Tongue (tissue), 3 donors: ENCODE measurements at places on chromosomes 13 and 19.

DNA sequence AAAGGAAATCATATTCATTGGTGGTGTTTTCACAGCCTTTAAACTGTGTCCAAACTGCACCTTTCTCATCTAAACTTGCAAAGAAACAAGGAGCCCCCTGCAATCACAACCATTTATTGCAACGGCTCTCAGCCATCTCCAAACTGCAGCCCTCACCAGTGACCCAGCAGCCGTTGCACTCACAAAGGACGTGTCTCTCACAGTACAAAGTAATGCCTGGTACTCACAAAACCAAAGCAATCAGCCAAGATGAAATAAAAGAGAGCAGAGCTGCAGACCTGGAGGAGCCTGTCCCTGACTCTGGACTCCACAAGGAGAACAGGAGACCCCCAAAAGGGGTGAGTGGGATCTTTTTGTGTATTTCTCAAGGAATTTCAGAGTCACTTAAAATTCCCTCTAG lies 20.2 kb upstream of the CEACAM21 start:
- DNase-seq: no peak

DNA sequence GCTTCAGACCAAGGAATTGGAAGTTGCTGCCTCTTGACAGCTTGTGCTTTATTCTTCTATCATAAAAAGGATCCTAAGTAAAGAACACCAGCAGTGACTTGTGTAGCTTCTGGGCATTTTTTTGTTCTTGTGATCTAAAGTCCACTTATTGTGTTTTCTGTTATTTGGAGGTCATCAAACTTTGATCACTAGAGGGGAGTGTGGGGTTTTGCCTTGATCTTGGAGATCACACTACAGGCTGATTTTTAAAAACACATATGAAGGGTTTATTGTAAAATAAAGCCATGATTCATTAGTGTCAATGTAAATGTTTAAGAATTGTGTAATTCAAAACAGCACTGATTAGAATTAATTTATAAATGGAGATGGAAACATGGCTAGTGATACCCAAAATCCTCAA lies 328.7 kb upstream of the EDNRB start:
- DNase-seq: no peak

DNA sequence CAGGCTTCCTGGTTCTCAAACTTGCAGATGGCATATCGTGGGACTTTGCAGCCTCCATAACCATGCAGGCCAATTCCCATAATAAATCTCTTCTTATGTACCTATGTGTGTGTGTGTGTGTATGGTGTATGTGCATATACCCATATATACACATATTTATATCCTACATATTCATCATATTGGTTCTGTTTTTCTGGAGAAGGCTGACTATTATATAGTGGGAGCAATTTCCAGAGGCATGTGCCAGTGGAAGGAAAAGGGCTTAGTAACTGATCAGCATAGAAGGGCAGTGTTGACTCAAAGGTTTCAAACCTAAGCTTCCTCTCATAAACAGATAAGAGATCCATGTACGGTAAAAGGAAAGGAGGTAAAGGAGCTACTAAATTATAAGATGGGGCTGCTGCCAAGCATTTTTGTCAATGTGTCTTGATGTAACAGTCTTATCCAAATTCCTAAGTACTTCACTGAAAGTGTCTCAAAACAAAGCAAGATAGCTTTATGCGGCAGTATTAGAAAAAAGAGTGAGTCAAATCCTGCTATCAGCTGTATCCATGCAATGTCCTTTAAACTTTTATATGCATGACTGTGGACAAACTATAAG lies 432.1 kb downstream of the TBC1D4 start:
- no peak for DNase-seq

- DNase-seq: no peak
Observed at GRCh38 chr19:38583219-38583984, 34.4 kb downstream of the MAP4K1 start.

DNA sequence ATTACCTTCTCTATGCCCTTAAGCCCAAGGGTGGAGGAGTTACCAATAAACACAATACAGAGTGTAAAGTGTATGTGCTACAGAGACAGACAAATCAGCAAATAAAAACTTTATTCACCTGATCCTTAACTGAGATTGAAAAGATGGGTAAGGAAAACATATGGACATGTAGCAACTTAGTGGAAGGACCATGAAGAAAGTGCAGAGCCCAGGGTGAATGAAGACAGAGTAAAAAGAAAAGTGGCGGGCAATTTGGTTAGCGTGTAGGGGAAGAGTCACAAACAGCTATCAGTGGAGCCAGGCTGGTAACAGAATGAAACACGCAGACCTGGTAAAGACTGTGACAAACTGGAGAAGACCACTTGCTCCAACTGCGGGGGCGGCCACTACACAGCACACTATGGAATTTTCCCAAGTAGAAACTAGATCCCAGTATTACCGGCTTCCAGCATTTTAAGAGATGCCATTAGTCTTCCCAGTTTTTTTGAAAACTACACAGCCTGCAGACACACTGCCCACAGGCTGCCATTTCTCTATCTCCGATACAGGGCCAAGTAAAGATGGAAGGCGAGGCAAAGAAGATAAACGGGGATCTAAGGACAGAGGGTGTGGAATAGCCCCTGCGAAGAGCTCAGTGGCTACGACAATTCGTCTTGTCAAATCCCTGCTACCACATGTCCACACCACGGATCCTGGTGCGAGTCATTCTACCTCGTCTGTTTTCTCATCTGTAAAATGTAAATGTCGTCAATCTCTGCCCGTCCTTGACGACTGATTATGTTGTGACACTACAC lies 1.2 kb downstream of the UQCRFS1 start:
- DNase-seq: peak; percentile 22

- DNase-seq: no peak
Observed at GRCh38 chr19:9981406-9982260, 28.7 kb downstream of the COL5A3 start.

DNA sequence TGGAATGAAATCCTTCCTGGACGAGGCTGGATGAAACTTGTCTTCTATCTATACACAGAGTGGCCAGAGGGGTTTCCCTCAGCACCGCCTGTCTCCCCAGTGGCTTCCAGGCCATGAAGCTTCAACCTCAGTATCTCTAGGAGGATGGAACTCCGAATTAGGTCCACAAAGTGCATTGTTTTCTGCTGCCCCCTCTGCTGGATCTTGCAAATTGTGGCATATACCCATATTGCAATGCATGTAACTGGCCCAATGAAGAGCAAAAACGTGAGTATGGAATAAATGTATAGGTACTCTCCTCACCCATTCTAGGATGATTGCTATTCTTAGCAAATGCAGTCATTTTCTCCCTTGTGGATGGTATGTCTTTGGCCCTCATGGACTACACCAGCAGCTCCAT lies 14.7 kb upstream of the LILRB4 start:
- DNase-seq: no peak

DNA sequence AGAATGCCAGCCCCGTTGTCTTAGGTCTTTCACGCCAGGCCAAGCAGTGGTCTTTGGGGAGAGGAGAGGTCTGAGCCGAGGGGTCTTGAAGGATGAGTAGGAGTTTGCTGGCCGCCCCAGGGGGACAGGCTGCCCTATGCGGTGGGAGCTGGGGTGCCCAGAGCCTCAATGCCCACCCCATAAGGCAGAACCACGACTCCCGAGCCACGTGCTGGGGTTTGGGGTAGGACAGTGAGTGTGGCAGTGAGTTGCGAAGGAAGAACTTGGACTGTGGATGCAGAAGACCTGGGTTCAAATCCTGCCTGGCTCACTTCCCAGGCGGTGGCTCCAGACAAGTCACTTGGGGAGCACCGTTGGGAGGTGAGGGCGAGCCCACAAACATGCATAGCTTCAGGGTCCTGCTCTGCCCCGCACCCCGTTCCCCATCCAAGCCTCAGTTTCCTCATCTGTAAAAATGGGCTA lies 5.5 kb downstream of the RAB11B start:
- DNase-seq: no peak

- DNase-seq: no peak
Observed at GRCh38 chr19:28862238-28862637, 350.7 kb downstream of the UQCRFS1 start.
